LHCN-M2 (cell line): ENCODE measurements at places on chromosomes 16 and 17. TPM values are rescaled to one million over a fixed set of nuclear protein-coding genes. Genes with fewer than 3 reads are reported as not detected.

DNA sequence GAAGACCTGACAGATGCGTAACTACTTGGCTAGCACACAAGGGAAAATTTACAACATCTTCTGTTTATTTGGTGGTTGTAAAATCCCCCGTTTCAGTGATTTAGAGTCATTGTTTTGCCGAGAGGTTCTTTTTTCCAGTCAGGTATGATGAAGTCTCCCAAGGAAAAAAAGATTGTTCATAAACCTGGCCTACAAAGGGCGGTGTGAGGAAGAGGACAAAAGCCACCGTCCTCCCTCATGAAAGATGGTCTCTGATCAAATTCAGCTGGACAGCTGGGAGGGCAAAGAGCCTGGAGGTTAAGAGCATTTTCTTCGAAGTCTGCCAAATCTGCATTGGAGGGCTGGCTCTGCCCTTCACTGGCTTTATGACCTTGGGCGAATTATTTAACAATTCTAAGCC is 419.9 kb downstream of the HAPSTR1 start:
- no peak for DNase-seq

GRCh38 chr16:23842137-23842600 is 6.4 kb downstream of the PRKCB start:
- DNase-seq = no peak

DNA sequence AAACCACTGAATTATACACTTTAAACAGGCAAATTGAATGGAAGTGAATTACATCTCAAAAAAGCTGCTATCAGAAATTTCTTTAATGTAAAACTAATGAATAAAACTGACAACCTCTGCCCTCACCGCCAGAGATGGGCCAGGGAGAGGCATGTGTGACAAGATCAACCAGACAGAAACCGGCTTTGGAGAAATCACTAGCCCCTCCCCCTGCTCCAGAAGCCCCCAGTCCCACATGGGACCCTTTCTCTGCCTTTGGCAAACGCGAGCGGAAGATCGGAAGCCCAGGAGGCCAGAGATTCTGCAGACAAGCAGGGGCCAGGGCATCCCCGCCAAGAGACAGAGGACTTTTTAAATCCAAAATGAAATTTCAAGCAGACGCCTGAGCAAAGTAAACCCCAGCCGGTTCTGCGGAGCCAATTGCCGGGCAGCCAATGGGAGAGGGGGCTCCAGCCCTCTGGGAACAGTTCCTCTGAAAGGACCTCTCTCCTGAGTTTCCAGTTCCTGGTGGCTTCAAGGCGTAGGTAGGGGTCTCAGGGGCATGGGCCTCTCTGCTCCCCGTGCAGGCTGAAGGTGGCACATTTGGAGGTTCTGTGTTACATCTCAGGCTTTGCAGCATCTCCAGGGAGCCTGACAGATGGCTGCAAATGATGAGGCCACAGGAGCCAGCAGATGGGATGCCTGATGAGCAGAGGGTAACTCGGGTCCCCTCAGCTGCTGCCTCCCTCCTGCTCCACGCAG is 118.1 kb downstream of the GSG1L start:
- DNase-seq = no peak

DNA sequence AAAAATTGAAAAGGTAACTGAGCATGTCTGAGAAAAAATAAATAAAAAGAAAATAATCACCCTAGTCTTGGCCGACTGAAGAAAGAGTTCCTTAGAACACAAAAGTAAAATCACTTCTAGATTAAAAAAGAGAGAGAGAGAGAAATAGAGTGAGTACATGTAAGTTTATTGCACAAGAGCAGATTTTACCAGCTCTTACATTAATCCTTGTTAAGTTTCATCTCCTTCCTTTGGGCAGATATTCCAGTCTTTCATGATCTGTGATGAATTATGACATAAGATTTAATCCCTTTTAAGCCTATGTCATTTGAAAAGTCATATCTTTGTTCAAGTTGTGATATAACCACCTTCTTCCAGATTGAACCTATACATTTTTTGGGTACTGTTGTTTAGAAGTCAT is 54.8 kb downstream of the NFAT5 start:
- DNase-seq = no peak

Gene TEX14
- total RNA-seq = not detected in 2 replicates

DNA sequence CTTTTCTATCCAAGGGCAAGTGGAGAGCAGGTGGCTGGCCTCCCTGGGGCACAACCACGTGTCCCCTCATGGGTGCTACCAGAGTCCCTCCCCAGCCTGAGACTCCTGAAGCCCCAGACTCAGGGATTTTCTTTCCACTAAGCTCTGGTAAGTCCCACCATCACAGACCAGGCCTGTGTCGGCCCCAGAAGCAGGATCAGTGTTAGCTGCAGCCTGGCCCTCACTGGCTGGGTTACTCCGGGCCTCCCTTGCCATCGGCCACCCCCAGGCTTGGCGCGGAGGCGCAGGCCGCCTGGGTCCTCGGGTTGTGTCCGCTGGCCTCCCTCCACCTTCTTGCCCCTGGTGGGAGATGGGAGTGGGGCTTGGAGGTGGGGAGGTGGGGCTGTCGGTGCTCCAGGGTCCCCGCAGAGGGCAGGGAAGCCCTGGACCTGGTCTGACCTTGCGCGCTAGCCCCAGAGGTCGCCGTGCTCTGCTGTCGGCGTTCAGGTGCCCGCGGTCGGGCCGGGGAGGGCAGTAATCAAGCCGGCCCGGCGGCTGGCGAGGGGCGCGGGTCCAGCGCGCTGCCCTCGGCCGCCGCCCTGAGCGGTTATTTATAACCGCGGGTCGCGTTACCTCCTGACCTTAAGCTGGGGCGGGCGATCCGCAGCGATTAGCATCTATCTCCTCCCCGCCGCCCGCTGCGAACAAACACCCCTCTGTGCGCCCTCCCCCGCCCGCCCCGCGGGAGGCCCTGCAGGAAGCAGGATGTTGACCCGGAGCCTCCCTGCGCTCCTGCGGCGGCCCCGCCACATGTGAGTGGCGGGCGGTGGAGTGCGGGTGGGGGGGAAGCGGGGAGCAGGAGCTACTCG is 78.1 kb upstream of the TOB1 start:
- DNase-seq = no peak

DNA sequence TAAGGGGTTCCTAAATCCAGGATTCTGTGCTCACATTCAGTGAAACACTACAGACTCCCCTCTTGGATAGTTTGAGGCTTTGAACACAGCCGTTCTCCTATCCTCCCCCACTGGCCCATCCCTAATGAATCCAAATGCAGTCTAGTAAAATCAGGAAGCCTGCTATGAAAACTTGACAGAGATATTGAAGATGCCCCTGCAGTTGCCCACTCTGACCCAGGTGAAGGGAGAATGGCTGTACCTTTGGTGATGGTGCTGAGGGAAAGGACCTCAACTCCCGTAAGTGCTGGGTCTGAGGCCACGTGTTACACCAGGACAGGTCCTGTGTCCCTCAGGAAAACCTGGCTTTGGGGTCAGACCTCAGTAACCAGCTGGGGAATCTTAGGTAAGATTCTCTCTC is 54.4 kb downstream of the SF3B3 start:
- no peak for DNase-seq

- peak; percentile 88 for DNase-seq
These were observed 54.9 kb upstream of the DLX4 start for GRCh38 chr17:49914096-49914490.

Gene KIF19
- total RNA-seq = not detected in 2 replicates
